IMR-90 (cell line): ENCODE measurements at places on chromosomes 1 and 21. TPM values are rescaled to one million over a fixed set of nuclear protein-coding genes. Genes with fewer than 3 reads are reported as not detected.

DNA sequence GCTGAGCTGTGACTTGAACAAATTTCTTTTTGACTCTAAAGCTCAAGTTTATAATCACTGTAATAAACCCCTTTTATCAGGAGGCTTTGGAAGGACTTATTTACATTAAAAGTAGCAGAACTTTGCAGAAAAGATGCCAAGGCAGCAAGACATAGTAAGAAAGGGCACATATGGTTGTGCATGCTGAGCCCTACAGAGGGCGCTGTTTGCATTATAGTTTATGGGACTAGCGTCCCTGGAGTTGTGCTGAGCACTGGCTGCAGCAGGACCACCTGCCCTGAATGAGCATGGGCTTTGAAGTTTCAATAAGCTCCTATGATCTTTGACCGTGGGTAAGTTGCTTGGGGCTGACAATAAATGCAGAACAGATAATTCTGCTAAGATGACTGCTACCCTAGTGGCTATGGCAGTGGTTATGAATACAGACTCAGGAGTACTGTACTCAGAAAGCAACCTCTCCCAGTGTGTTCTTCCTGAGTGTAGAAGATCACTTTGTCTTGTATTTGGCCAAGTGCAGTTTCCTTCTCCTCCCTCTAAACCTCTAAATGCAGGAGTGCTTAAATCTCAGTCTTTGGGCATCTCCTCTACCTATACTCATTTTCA, 45.4 kb upstream of the USP1 start:
- DNase-seq = no peak

- DNase-seq = no peak
These were observed 46.1 kb downstream of the CHAF1B start for GRCh38 chr21:36431252-36431651.

GRCh38 chr1:65469126-65469888, 48.8 kb downstream of the LEPR start:
- DNase-seq = peak; percentile 34

Gene ANKRD65
- 0.09 and 0.11 TPM in 2 replicates for polyA plus RNA-seq

Gene ARHGAP30
- 0.02 and 0.03 TPM in 2 replicates for polyA plus RNA-seq

Gene LRRC53
- polyA plus RNA-seq = not detected in 2 replicates

GRCh38 chr21:41008974-41009373, 159.0 kb upstream of the BACE2 start:
- no peak for DNase-seq

GRCh38 chr1:31639543-31639942, 5.1 kb downstream of the PEF1 start:
- peak; percentile 78 for DNase-seq

GRCh38 chr21:15686506-15686905, 43.3 kb upstream of the USP25 start:
- no peak for DNase-seq

- DNase-seq = no peak
These were observed 55.0 kb downstream of the SLX9 start for GRCh38 chr21:44994695-44995342.

- no peak for DNase-seq
These were observed 71.6 kb upstream of the RUNX1 start for GRCh38 chr21:35120631-35121180.

Gene OR2L2
- not detected in 2 replicates for polyA plus RNA-seq

DNA sequence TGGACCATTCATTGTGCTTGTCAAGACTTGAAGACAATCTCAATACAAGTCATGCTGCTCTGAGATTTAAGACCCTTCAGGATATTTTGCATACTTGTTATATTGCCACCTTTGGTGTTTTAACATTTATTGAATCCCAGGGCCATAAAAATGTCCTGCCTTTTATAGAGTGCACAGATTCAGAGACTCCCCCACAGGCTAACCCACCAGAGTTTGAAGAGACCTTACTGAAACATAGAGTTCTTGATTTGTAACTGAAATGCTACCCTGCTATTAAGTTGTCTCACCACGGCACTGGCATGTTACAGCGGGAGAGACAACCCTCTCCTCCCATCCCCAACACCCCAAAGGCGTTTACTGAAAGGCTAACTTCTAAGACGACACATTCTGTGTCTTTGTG, 313.9 kb upstream of the USP24 start:
- DNase-seq = no peak

- no peak for DNase-seq
These were observed 7.3 kb downstream of the SLC44A3 start for GRCh38 chr1:94827434-94827833.

Gene RGS1
- not detected in 2 replicates for polyA plus RNA-seq

- no peak for DNase-seq
These were observed 48.4 kb downstream of the DOP1B start for GRCh38 chr21:36204980-36205379.

GRCh38 chr1:153404086-153404635, 12.2 kb upstream of the S100A7A start:
- DNase-seq = no peak

- no peak for DNase-seq
These were observed 45.6 kb downstream of the CHAF1B start for GRCh38 chr21:36430841-36431240.

- DNase-seq = no peak
These were observed 2.8 kb downstream of the CD58 start for GRCh38 chr1:116567790-116568661.

GRCh38 chr1:170530972-170531757, 801 bp upstream of the GORAB start:
- no peak for DNase-seq

Gene PRKAA2
- 0.56 and 0.72 TPM in 2 replicates for polyA plus RNA-seq

GRCh38 chr21:29297483-29298347, 1.0 kb upstream of the BACH1 start:
- DNase-seq = no peak

Gene CDA
- 9.4 and 10.7 TPM in 2 replicates for polyA plus RNA-seq

DNA sequence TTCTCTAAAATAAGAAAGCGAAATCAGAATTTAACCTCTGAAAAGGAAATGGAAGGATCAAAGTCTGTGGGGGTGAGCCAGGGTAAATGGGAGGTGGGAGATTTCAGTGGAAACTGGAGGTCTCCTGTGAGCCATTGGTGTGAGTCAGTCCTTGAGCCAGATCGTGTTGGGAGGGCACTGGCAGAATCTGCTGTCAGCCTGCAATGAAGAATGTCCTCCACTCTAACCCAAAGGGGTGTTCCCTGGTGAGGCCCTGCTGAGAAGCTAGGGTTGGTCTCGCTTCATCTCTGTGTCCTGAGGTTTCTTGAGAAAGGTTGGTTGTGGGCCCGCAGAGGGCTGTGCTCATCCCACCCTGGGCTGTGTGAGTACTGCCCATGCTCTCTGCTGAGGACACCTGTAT, 2.4 kb downstream of the QSOX1 start:
- DNase-seq = peak; percentile 65

GRCh38 chr1:44270686-44271628, 57.7 kb downstream of the DMAP1 start:
- DNase-seq = no peak

Gene C1orf185
- polyA plus RNA-seq = not detected in 2 replicates

DNA sequence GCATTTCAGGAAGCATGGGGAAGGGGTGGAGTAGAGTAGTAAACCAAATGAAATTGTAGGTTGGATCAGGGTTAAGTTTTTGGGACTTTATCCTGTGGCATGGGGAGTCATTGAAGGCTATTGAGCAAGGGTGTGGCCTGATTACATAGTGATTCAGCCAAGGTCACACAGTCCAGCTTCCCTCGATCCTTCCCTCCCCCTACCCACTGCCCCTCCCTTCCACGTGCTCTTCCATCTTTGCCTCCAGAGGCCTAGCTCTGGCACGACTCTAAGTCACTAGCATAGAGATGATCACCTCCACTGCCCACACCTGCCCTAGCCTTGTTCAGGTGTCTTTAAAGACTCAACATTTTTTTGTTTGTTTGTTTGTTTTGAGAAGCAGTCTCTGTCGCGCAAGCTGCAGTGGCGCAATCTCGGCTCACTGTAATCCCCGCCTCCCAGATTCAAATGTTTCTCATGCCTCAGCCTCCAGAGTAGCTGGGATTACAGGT, 37.2 kb upstream of the SLC9A1 start:
- no peak for DNase-seq

- DNase-seq = no peak
These were observed 38.9 kb upstream of the H6PD start for GRCh38 chr1:9195651-9196050.

DNA sequence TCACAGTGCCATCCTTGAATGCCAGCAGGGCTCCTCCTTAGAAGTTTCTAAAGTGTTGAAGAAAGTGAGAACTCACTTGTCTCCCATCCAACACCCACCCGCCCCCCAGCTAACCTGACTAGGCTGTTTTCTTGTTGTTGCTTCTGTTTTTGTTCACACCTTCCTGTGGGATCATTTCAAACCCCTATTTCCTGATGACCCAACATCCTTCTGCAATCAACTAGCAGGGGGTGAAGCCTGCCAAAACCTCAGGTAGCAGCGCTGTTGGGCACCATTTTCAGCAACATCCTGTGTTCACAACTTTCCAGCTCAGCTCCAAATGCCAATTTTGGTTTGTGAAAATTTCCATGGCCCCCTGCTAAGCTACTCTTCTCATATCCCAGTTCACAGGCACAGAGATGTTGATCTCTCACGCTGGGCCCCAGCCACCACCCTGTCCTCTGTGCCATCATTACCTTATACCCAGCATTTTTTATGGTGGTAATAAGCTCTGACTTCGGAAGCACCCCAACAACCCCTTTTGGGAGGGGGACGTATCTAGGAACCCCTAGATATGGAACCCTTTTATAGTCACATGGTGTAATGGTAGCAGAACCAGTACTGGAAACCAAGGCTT, 41.4 kb downstream of the CDC7 start:
- no peak for DNase-seq

Gene KCND3
- 0.03 and 0.04 TPM in 2 replicates for polyA plus RNA-seq

Gene HUNK
- polyA plus RNA-seq = 1.0 and 1.3 TPM in 2 replicates

Gene TNFRSF4
- 0.15 and 0.44 TPM in 2 replicates for polyA plus RNA-seq

GRCh38 chr1:194862129-194862528, 1675.7 kb upstream of the B3GALT2 start:
- DNase-seq = no peak

GRCh38 chr1:109181807-109182163, 31.9 kb upstream of the SARS1 start:
- DNase-seq = no peak

Gene AMY1B
- not detected in 2 replicates for polyA plus RNA-seq

Gene DNAH14
- polyA plus RNA-seq = 2.8 and 3.6 TPM in 2 replicates
